ENCODE measurements at places on chromosomes 1 and 21.

- DNase-seq: no peak
These were observed 2.6 kb downstream of the SLAMF8 start for GRCh38 chr1:159829273-159829634.

DNA sequence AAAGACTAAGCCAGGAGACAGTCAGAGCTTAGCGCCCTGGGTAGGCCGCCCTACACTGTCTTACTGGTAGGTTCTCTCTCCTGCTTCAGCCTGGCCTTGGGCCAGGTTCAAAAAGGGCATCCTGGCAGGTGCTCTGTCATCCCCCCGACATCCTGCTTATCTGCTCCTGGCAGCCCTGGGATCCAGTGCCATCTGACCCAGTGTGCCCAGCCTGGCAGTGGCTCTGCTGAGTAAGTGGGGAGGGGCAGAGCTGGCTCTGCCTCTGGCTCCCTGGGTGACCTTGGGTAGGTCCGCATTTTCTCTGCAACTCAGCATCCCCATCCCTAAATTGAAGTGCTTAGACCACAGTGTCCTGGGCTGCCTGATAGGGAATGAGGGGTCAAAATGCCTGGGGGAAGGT lies 549.9 kb downstream of the PTPRU start:
- DNase-seq: no peak

DNA sequence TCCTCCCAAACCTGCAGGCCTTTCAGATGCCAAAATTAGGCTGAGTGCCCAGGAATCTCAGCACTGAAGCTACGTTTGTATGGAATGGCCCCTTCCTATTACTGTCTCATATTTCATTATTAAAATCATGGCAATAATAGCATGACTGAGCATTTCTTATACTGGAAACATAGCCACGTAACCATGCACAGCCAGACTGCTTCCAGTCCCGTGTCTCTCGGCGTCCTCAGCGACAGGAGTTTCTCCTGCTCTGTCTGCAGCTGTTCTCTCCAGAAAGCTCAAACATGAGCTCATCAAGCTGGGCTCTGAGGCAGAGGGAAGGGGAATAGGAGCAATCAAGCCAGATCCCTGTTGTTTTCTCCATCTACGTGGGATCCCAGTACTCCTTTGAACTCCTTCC lies 104.0 kb downstream of the CDC7 start:
- no peak for DNase-seq

DNA sequence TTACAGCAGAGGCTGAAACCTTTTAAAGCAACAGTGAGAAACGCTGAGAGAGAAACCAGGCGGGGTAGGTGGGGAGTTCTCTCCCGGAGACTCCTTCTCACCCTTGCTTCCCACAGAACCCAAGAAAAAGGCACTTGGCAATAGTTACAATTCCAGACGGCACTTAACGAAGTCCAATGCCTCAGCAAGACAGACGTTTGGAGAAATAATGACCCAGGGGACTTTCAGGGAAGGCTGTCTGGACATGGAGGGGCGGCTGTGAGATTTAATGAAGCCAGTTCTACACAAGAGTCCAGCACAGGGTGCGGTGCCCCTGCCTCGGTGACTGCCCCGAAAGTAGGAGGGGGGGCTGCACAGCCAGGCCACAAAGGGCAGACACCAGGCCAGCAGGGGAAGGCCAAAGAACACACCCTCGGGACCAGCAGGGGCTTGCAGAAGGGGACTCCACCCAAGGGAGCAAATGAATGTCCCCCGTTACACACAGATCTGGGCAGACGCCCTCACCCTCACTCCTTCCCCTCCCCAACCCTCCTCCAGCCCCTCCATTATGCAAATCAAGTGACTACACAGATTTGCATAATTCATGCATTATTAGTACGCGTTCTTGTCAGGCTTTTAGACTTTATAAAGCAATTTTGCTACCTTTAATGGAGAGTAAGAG lies 26.3 kb downstream of the KCNN3 start:
- no peak for DNase-seq

GRCh38 chr1:6484826-6485167 lies 6.7 kb downstream of the PLEKHG5 start:
- no peak for DNase-seq

DNA sequence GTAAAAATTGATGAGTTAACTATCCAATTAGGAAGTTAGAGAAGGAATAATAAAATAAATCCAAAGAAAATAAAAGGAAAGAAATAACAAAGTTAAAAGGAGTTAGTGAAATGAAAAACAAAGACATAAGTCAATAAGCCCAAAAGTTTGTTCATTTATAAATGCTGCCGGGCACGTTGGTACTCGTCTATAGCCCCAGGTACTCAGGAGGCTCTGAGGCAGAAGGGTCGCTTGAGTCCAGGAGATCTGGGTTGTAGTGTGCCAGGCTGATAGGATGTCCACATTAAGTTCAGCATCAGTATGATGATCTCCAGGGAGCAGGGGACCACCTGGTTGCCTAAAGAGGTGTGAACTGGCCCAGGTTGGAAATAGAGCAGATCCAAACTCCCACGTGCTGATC lies 35.5 kb upstream of the VANGL1 start:
- DNase-seq: no peak

DNA sequence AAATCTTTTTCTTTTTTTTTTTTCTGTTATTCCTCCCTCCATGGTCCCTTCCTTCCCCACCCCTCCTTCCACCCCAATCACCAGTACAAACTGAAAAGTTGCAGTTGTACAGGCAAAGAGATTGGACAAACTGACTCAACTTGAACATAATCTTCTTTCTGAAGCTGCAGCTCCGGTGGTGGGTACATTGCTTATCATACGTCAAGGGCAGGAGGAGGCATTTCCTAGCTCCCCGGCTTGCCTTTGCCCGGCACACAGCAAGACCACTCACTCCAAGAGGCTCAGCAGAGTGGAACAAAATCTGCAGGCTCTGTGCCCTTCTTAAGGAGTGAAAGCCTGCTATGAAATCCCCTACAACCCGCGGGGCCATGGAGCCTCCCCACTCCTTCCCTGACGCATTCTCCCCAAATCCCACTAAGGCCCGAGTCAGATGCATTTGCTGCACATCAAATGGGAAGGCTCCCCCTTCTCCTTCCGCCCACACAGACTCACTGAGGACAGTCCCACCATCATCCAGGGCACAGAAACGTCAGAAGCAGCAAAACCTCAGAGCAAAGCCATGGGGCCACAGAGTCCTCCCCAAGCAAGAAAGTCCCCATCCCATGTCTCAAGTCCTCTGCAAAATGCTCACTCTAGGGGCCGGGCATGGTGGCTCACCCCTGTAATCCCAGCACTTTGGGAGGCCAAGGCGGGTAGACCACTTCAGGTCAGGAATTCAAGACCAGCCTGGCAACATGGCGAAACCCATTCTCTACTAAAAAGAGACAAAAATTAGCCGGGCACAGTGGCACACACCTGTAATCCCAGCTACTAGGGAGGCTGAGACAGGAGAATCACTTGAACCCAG lies 45.9 kb downstream of the SYF2 start:
- no peak for DNase-seq

DNA sequence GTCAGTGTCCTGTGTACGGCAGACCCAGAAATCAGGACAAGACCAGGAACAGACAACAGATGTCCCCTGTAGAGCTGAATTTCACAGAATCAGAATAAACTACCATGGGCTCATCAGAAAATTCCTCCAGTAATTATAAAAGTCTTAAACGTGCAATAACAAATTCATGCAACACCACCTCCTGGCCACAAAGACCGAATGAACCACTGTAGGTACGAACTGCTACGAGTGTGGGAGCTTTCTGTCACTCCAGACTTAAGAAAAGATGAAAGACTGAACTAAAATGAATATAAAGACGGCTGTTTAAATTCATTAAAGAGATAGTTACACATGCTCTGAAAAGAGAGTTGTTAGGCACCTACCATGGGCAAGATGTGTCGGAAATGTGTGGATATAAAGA lies 333.5 kb downstream of the RRAGC start:
- DNase-seq: no peak

GRCh38 chr1:97108179-97108578 lies 386.6 kb downstream of the PTBP2 start:
- DNase-seq: no peak

GRCh38 chr1:235782601-235783000 lies 84.1 kb downstream of the LYST start:
- DNase-seq: no peak

DNA sequence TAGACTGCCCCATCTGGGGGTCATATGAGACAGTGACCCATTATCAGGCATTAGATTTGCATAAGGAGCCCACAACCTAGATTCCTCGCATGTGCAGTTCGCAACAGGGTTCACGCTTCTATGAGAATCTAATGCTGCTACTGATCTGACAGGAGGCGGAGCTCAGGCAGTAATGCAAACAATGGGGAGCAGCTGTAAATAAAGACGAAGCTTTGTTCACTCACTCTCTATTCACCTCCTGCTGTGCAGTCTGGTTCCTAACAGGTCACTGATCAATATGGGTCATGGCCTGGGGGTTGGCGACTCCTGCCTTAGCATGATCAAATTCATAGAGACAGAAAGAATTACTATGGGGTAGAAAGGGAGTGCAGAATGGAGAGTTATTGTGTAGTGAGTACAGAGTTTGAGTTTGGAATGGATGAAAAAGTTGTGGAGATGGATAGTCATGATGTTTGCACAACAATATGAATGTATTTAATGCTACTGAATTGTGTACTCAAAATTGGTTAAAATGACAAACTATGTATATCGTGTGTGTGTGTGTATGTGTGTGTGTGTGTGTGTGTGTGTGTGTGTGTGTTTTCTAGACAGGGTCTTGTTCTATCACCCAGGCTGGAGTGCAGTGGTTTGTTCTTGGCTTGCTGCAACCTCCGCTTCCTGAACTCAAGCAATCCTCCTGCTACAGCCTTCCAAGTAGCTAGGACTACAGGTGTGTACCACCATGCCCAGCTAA lies 42.2 kb downstream of the BTF3L4 start:
- no peak for DNase-seq

GRCh38 chr1:172779491-172779890 lies 120.6 kb downstream of the FASLG start:
- no peak for DNase-seq

DNA sequence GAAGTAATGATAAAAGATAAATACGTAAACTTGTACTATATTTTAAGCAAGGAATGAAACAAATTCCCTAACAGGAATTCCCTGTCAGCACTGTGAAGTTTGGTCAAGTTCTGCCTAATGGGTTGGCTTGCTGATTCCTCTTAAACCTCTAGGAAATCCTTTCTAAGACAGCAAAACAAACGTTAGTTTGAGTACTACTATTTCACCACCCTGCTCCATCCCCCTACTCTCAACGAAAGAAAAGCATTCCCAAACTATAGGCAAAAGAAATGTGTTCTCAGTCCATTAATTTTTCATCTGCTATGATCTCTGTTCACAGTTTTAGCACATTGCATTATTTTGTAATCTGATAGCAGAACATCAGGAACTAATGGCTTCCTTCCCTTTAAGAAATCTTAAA lies 16.1 kb downstream of the SERPINC1 start:
- DNase-seq: no peak

DNA sequence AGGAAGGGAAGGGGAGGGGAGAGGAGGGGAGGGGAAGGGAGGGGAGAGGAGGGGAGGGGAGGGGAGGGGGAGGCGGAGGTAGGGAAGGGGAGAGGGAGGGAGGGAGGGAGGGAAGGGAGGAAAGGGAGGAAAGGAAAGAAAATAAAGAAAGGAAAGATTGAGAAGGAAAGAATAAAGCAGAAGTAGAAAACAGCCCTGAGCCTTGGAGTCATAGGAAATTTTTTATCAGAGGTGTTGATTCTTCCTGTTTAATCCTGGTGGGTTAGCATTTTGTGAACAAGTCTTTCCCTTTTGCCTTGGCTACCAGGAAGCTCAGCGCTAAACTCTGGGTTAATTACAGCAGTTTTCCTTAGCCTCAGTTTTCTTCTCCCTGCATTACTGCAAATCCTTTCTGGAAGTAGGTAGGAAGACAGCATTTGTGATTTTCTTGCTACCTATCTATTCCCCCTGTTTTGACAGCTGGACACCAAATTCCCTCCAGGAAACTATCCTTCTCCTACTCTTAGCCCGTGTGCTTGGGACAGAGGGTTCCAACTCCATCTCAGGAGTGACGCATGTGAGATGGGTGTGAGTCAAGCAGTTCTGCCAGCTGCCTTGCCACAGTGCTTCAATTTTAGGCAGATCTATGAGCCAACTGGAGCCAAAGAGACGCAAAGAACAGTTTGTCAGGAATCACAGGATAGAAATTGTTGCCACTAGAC lies 26.9 kb downstream of the TOMM20 start:
- DNase-seq: no peak

DNA sequence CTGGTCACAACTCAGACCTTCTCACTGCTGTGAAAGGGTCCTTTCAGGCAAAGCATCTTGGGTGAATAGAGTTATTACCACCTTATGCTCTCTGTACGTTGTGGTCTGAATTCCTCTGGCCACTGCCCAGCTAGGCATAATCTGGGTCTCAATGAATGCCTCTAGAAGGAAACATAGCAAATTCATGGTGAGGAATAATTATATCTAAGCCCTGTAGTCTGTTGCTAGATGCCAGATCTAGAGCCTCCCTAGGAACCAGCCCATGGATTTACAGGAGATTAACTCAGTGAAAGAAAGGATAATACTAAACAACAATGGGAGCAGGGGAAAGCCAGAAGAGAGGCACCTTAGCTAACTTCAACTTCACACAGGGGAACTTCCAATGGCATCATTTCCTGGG lies 2.4 kb upstream of the COL11A1 start:
- no peak for DNase-seq

- no peak for DNase-seq
These were observed 7.7 kb downstream of the PADI1 start for GRCh38 chr1:17212487-17213121.

GRCh38 chr1:103220631-103221041 lies 112.3 kb upstream of the COL11A1 start:
- DNase-seq: no peak

- no peak for DNase-seq
These were observed 54.0 kb downstream of the APP start for GRCh38 chr21:26116456-26117011.

DNA sequence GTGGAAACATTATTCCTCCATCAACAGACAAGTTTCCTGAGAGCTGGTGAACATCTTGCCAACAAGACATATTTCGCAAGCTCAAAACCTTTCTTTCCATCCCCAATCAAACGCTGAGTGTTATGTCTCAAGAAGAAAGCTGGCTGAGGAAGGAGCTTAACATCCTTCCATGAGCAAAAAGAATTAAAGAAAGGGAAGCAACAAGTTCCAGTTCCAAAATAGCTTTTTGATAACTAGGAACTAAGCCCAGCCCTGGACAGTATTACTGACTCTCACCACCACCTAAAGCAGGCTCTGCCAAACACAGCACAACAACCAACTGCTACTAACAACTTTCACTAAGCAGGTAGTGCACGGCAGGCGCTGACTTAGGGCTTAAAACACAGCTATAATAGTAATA lies 50.2 kb downstream of the CAPZB start:
- DNase-seq: no peak

- DNase-seq: no peak
These were observed 82.3 kb downstream of the DENND1B start for GRCh38 chr1:197692965-197693364.

Measured in NCI-H2081 treated with DMSO at 0.1 percent for 48 hours (cell line).